AG10803 (cell line): ENCODE measurements at places on chromosomes 12 and 14.

GRCh38 chr12:127271776-127272175 lies 995.2 kb upstream of the TMEM132C start:
- DNase-seq, result no peak

DNA sequence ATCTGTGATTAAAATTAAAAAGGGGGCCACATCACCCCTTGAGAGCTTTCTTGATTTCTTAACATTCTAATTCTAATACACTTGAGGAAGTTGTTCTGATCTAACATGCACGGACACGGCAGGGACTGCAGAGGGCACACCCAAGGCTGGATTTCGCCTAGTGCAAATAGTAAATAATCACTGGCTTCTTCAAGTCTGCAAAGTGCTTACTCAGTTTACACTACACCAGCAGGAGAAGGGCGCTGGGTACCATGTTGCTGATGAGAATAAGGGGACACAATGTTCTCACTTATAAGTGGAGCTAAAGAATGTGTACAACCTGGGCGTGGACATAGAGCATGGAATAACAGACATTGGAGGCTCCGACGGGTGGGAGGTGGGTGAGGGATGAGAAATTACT lies 34.2 kb downstream of the TBX5 start:
- no peak for DNase-seq

GRCh38 chr12:120666571-120667390 lies 20.2 kb upstream of the MLEC start:
- DNase-seq, result no peak

GRCh38 chr12:19962192-19962591 lies 406.1 kb upstream of the PDE3A start:
- no peak for DNase-seq

DNA sequence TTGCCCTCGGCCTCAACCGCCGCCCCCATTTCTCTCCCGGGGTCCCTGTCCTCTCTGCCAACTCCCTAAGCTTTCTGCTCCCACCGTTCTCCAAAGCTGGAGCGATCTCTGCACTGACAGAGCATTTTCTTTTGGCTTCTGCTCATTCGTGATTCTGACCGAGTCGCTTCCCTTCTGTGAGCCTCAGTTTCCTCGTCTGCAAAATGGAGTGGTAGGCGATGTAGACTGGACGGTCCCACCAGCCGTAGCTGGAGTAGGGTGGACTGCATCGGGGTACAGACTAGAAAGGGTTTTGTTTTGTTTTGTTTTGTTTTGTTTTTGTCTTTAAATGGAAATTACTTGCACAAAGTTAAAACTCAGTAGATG lies 2.4 kb downstream of the VSX2 start:
- no peak for DNase-seq

DNA sequence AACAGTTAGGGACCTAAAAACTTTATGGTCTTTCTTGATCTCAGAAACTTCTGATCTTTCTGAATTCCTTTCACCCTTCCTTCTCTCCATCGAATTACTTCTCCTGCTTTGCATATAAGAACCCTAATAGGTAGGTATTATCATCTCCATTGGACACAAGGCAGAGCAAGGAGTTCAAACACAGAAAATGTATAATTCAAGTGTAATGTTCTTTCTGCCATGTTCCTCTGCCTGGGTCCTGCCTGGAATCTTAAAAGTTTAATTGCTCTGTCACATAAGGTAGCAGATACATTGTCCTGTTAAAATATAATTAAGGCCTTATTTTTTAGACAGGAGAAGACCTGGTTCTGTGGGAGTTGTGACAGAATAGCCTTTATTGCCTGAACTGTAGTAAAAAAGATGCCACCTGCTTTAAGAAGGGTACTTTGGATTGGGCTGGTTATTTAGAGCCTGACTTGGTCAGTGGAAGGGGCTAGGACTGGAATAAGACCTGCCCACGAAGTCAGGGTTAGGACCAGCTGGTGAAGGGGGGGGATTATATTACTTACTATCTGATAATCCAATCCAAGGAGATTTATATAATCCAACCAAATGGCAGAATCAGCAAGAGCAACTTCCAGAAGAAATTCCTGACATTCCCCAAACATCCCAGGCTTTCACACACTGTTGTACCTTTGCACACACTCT lies 10.4 kb downstream of the G2E3 start:
- peak; percentile 29 for DNase-seq

DNA sequence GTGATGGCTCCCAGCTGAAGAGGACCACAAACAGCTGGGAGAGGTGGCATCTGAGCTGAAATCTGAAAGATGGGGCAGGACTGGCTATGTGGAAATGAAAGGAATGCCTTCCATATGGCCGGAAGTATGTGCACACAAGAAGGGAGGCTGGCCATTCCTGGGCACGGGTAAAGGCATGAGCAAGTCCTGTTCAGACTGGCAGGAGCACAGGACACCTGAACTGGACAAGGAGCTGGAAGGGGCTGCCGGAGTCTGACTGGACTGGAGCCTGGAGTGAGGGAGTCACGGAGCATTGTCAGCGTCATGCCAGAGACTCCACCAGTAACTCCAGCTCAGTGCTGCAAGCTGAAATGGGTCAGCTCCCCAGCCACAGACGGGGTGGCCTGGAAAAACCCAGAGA lies 11.9 kb upstream of the TC2N start:
- peak; percentile 55 for DNase-seq

DNA sequence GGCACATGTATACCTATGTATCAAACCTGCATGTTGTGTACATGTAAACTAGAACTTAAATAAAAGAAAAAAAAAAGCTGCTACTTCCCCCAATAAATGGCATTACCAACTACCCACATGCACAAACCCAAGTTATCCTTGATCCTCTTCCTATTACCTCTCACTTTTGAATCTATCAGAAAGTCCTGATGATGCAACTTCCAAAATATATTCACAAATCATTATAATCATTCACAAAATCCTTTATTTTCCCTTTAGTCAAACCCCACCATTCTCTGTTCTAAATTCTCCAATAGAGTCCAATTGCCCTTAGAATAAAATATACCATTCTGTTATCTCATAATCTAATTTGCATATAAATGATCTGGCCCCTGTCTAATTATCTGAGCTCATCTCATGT lies 92.0 kb downstream of the PLEKHG7 start:
- no peak for DNase-seq

GRCh38 chr12:106022568-106023012 lies 116.2 kb downstream of the NUAK1 start:
- no peak for DNase-seq

GRCh38 chr14:89041257-89041582 lies 216.8 kb downstream of the TTC8 start:
- DNase-seq, result no peak

DNA sequence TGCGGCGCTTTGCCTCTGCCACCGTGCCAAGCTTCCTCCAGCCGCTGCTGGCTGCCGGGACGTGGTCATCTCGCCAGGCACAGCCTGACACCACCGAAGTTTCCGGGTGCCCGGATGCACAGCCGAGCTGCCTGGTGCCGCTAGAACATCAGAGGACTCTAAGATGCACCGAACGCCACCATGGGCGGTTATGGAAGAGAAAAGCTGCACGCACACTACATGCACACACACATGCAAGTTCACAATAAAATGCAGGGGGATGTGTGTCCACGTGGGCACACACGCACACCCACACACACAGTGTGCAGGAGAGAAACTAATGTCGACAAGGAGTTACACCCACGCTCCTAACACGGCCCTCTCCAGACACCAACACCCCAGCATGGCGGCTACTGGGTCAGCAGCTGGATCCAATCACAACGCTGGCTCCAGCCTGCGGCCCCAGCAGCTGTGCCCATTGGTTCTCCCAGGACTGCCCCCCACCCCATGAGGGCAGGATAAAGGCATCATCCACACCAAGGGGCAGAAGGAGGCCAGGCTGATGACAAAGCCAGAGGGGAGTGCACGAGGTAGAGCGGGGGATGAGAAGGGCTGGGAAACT lies 82.7 kb downstream of the BCL11B start:
- DNase-seq, result no peak

DNA sequence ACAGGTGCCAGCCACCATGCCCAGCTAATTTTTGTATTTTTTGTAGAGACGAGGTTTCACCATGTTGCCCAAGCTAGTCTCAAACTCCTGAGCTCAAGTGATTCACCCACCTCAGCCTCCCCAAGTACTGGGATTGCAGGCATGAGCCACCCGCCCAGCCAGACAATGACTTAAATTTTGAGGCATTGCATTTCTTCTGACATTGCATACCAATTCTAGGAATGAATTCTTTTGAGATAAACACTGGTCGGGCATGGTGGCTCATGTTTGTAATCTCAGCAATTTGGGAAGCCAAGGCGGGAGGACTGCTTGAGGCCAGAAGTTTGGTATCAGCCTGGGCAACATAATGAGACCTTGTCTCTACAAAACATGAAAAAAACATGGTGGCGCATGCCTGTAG lies 2.5 kb upstream of the CELA1 start:
- peak; percentile 82 for DNase-seq

- no peak for DNase-seq
Measured at GRCh38 chr12:6458281-6459003, 6.6 kb downstream of the TAPBPL start.

DNA sequence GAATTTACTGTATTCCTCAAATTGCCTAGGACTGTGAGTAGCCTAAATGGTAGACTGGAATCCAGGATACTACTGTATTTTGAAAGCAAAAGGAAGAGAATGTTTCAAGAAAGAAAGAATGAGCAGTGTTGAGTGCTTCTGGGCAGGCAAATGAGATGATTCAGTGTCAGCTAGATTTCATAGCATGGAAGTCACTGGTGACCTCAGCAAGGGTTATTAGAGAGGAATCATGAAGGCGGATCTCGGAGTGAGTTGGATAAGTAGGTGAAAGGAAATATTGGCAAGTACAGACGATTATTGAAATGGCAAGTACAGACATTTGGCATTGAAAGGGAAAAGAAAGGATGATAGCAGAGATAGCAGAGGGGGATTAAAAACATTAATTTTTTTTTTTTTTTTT lies 27.1 kb downstream of the VRK1 start:
- peak; percentile 73 for DNase-seq

- DNase-seq, result no peak
Measured at GRCh38 chr14:33218026-33218425, 279.3 kb downstream of the NPAS3 start.

GRCh38 chr12:47896022-47896421 lies 8.8 kb downstream of the VDR start:
- no peak for DNase-seq

- DNase-seq, result no peak
Measured at GRCh38 chr14:100309028-100309737, 2.9 kb upstream of the SLC25A29 start.

DNA sequence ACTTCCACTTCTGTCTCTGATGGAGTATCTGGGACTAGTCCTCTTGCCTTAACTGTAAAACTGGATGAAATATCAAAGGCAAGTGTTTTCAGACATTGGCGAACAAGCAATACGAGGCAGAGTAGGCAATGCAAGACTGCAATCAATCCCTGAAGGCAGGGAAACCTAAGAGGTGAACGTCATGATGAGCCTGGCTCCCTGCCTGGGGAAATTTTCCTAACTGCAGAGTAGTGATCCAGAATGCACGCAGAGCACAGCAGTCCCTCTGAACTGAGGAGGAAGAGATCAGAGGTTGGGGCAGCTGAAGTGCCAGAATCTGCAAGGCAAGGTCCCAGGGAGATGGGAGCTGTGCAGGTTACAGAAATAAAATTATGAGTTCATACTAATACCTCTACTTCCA lies 18.5 kb downstream of the BHLHE41 start:
- DNase-seq, result no peak

DNA sequence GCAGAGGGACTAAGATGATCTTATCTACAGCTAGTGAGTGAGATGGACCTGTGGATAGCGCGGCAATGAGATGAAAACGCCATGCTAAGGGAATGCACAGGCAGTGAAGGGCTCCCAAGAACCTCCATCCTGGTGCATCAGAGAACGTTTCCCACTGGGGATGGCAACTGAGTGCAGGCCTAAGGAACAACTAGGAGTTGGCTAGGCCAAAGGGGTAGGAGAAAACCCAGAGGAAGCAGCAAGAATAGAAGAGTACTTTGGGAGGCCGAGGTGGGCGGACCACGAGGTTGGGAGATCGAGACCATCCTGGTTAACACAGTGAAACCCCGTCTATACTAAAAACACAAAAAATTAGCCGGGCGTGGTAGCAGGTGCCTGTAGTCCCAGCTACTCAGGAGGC lies 24.6 kb upstream of the BATF start:
- no peak for DNase-seq

- peak; percentile 75 for DNase-seq
Measured at GRCh38 chr12:131803961-131804521, 24.2 kb upstream of the MMP17 start.

DNA sequence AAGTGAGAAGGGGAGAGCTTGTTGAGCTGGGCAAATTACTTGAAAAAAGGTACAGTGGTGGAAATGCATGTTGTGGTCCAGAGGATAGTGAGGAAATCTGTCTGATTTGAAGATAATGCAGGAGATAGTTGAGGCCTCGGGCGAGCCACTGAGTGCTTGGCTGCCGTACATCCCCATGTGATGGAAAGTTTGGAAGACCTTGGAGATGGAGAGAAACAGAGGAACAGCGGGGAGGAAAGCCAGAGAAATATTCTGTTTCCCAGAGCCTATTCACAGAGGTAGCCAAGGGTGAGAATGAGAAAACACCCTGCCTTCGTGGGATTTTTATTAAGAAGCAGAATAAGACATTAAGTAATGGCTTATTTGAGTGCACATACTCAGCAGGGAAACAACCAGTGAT lies 498.2 kb downstream of the BCL11B start:
- no peak for DNase-seq

DNA sequence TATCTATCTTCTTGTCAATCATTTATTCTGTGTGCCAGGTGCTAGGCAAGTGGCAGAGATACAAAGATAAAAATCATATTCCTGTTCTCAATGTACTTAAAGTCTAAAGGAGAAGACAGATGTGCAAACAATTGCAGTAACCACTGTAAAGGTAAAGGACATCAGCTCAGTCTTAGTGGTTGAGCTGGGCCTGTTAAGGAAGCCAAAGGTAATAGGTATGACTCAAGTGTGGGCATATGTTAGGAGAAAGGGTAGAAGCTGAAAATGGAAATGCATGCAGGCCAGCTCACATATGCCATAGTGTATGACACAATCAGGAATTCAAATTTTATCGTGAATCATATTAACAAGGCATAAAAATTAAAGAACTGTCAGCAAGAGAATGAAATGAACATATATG lies 49.8 kb downstream of the FAR2 start:
- DNase-seq, result no peak

- no peak for DNase-seq
Measured at GRCh38 chr12:119836781-119837180, 40.3 kb downstream of the CIT start.

GRCh38 chr12:45203767-45204166 lies 12.1 kb upstream of the ANO6 start:
- DNase-seq, result no peak

GRCh38 chr14:59510001-59510400 lies 25.7 kb downstream of the JKAMP start:
- DNase-seq, result no peak

- DNase-seq, result peak; percentile 14
Measured at GRCh38 chr14:71620401-71620800, 311.8 kb upstream of the RGS6 start.

GRCh38 chr12:24993793-24994192 lies 44.9 kb upstream of the BCAT1 start:
- DNase-seq, result no peak

GRCh38 chr12:66929121-66929520 lies 250.2 kb upstream of the GRIP1 start:
- DNase-seq, result no peak
